NCI-H2227 treated with DMSO at 0.1 percent for 48 hours (cell line): ENCODE measurements at places on chromosomes 11 and 22.

DNA sequence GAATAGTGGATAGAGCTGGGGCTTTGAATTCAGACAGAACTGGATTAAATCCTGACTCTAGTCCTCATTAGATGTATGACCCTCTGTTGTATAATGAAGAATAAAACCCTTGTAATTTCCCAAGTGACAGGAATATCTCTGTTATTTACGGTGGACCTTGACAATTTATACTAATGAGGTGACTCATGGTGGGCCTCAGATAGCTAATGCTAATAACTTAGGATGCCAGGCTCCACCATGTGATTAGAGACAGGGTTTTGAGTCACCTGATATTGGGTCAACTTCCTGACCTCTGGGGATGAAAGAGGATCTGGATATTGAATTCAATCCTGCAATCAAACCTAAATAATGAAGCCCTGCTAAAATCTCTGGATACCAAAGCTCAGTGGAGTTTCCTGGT, 33.6 kb downstream of the OSBP start:
- DNase-seq = no peak

GRCh38 chr22:23591201-23591791, 11.2 kb upstream of the IGLL1 start:
- peak; percentile 22 for DNase-seq

GRCh38 chr11:120601536-120601935, 90.0 kb downstream of the GRIK4 start:
- DNase-seq = no peak

- no peak for DNase-seq
These were observed 11.9 kb upstream of the ISX start for GRCh38 chr22:35054064-35054463.

DNA sequence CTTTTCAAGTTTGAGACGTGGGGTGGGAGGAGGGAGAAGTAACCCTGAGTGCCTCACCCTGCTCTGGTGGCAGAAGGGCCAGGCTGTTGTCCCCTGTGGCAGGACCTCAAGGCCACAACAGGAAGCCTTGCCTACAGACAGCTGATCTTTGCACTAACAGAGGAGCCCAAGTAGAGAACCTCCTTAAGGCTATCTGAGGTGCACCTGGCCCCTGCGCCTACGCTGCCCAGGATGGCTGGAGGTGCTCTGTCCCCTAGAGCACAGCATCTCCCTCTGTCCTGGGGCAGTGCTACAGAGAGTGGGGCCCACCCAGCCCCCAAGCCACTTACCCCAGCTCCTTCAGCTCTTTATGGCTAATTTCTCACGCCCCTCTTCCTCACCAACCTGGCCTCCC, 27.0 kb downstream of the MYO7A start:
- no peak for DNase-seq

GRCh38 chr11:67482275-67482826, 475 bp upstream of the AIP start:
- DNase-seq = no peak

DNA sequence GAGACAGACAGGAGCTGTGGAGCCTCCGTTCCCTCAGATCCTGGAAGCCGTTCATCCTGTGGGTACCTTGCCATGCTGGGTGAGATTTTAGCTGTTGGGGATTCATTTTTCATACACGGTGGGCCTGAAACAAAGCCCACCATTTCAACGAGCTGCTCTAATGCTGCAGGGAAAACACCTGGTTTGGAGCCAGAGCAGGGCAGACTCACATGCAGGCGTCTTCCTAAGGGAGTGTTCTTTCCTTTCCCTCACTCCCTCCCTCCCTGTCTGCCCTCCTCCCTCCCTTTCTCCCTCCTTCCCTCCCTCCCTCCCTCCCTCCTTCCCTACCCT, 52.5 kb downstream of the CD6 start:
- DNase-seq = no peak
